Esophagus squamous epithelium (tissue), 5 donors: ENCODE measurements at places on chromosomes 5 and 9. TPM values are rescaled to one million over a fixed set of nuclear protein-coding genes. Genes with fewer than 3 reads are reported as not detected.

The CD274 gene
- 3.5 TPM for total RNA-seq

- no peak for DNase-seq
Measured at GRCh38 chr5:43303242-43303641, 10.0 kb downstream of the HMGCS1 start.

The PPP2R2B gene
- 0.70 TPM for total RNA-seq

GRCh38 chr9:37149666-37150308, 29.4 kb downstream of the ZCCHC7 start:
- no peak for DNase-seq

GRCh38 chr5:157778121-157778805, 34.8 kb downstream of the LSM11 start:
- no peak for DNase-seq

The TTC16 gene
- total RNA-seq: not detected
